Left hindlimb (tissue), 1 donor: ENCODE measurements at places on chromosomes 16 and 17.

- DNase-seq: no peak
Observed at GRCh38 chr16:57855188-57855587, 52.9 kb upstream of the KIFC3 start.

DNA sequence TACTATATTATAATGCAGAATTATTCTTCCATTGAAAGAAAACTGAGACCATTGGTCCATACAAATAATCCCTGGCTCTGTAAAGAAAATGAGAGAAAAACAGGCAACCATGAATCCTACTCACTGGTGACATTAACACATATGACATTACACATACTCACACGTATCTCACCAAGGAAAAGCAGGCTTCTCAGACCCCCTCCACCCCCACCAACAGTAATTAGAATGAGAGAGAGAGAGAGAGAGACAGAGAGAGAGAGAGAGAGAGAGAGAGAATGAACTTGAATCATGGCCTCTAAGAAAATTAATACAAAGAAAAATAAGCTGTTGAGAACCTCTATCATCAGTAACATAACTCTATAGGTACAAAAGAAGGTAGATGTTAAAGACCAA is 132.0 kb downstream of the SNX11 start:
- no peak for DNase-seq

DNA sequence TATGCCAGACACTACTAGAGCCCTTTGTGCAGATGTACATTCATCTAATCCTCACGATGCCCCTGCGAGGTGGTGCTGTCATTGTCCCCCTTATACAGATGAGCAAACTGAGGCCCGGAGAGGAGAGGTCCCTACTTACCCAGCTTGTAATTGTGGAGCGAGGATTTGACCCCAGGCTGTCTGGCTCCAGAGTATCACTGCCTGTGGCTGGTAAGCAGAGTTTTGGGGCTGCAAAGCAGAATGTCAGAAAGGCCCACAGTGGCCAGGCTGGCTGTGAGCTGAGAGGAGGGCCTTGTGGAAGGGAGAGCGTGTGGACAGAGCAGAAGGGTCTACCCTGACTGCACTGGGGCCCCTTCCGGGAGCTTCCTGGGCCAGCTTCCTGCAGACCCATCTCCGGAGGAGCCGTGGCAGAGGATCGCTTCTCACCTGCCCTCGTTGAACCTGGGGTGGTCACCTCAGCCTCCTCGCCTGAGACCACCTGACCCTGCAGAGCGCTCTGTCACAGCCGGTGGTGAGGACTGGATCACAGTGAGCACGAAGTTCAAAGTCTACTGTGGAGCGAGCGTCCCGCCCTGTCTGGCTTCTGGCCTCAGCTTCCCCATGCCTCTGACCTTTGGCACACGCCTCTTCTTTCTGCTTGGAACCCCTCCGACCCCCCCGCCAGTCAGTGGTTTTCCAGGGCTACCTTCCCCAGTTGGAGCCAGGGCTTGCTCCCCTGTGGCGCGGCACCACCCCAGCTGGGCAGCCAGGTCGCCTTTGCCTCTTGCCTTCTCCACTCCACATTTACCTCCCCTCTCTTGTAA is 12.1 kb downstream of the CMIP start:
- no peak for DNase-seq

DNA sequence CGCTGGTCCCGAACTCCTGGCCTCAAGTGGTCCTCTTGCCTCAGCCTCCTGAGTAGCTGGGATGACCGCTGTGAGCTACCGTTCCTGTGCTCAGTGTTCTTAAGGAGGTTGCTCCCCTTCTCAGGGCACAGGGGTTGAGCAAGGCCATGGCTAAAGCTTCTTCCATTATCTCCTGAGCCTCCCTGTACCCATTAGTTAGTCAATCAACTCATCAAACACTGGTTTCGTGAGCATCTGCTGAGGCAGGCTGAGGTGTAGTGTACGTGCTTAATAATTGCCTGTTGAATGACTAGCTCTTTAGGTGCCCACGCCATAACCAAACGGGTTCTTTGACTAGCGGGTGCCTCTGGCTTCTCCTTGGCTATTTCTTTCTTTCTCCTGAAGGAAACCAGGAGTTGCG is 11.7 kb downstream of the SGCA start:
- DNase-seq: peak; percentile 30
